ENCODE measurements at places on chromosomes 7 and 10.
A peak's percentile ranks its signal among the peaks of the same experiment; 100 is the strongest.

DNA sequence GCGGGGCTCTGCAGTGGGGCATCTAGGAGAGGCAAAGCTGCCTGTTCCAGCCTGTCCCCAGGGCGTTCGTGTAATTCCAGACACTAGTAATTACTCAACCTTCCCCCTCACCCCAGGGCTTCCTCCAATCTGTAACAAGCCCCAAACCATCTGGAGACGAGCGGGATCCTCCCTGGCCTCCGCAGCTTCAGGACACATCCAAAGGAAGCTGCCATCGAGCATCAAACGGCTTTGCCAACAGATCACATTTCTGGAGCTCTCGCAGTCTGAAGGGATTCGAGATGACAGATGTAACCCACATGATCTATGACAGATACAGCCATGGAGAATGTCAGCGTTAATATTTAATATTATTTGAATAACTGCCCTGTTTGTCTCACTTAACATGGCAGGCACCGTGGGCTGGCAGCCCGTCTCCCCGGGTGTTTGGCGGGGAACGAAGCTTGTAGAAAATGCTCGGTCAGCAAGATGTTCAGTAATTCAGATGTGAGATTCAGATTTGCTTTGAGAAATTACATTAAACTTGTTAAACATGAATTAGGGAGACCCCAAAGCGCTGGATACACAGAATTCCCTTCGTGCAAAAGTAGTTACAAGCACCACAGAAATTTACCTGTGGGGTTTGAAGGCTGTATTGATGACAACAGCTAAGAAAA is 108.5 kb upstream of the C7orf33 start:
- no peak for DNase-seq

GRCh38 chr7:127251465-127252376 is 1.0 kb downstream of the GRM8 start:
- no peak for DNase-seq

- DNase-seq = no peak
Observed at GRCh38 chr7:129561677-129562359, 49.7 kb upstream of the NRF1 start.

DNA sequence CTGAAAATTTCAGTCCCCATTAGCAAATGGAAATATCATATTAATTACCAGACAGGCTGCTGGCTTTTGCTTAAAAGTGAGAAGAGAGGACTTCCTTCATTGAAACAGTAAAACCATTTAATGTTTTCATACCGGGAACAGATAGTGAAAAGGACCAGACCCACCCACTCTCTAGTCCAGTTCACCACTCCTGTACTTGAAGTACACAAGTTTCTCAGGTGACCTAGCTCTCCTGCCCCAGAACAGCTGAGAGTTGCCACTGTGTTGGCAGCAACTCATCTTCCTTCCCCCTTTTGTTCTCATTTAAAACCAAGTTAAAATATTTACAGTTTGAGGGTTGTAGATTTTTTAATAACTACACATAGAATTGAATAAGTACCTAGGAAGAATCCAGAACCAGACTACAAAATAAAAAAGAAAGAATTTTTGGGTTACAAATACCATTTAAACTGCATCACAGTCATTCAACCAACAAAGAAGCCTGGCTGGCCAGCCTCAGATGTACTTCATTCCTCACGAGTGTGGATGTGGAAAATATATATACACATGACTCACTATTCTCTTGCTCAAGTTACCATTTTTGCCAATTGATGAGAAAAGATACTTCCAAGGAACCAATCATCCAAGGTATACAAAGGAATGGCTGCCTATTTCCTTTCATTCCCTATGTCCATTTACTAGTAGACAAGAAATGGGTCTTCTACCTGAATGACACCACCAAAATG is 68.1 kb downstream of the VPS41 start:
- no peak for DNase-seq

GRCh38 chr7:130398526-130399090 is 18.3 kb downstream of the CPA1 start:
- DNase-seq = no peak

- no peak for DNase-seq
Observed at GRCh38 chr10:116720668-116721546, 21.5 kb downstream of the HSPA12A start.

DNA sequence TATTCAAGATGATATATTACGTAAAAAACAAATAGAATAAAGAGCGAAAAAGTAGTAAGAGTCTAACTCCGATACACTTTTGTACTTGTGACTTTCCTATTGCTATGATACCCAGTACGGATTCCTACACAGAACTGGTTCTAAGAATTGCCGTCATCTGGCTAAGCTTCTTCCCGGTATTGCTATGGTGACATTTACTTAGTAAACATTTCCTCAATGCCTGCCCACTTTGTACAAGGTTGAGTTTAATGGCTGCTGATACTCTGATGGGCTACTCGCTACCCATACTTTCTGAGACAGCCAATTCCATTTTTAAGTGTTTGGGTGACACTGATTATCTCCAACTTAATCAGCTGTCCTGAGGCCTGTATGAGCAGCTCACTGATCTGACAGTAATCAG is 55.6 kb downstream of the OSBPL3 start:
- peak; percentile 87 for DNase-seq

DNA sequence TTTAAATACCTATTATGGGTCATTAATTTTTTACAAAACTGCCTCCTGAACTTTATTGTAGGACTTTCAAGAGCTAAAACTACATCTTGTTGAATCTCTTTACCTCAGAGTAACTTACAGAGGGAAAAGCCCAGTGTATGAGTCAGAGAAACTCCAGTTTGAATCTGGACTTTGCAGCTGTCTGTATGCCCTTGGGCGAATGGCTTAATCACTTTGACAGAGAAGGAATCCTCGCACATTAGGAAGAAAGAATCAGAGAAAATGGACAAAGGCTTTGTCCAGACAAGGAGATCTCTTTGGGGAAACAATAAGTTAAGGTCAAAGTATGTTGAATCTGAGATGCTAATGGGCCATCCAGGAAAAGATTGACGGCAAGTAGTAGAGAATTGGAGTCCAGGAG is 484.2 kb upstream of the CELF2 start:
- DNase-seq = no peak

- peak; percentile 11 for DNase-seq
Observed at GRCh38 chr7:111320133-111320532, 229.2 kb downstream of the LRRN3 start.

GRCh38 chr7:4277936-4278335 is 404.2 kb upstream of the FOXK1 start:
- no peak for DNase-seq

GRCh38 chr10:91190876-91191583 is 29.4 kb upstream of the PCGF5 start:
- DNase-seq = no peak

- no peak for DNase-seq
Observed at GRCh38 chr7:102140952-102141370, 145.7 kb upstream of the SH2B2 start.

Data from GF-D8 (cell line).